ENCODE measurements at places on chromosomes 12 and 14. TPM values are rescaled to one million over a fixed set of nuclear protein-coding genes. Genes with fewer than 3 reads are reported as not detected.

DNA sequence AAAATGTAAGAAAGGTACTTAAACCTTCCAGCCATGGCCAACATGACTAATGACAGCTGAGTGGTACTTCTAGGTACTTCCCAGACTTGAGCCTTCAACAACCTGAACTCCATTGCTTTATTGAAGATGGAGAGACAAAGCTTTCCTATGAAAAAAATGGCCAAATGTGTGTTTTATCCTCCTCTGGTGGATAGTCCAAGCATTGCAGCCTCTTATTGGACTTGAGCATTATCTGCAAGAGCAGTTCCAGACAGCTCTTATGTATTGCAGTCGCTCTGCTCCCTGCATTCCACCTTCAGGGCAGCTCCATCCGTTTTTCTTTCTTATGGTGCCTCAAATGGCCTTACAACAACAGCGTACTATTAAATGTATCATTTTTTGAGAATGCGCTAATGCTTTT is 588.2 kb downstream of the NRXN3 start:
- no peaks in the 10 kb centered on the region for H3K36me3 ChIP-seq
- H3K4me1 ChIP-seq, result no peaks in the 10 kb centered on the region
- DNase-seq, result no peak
- no peaks in the 10 kb centered on the region for H3K27me3 ChIP-seq
- no peak overlapping the region for H3K27ac ChIP-seq

GRCh38 chr14:65169351-65169750 is 67.0 kb upstream of the MAX start:
- peaks cover 8% of the 10 kb centered on the region for H3K4me1 ChIP-seq
- no peak for DNase-seq
- H3K27me3 ChIP-seq, result no peaks in the 10 kb centered on the region
- peak overlapping the region; percentile 17 for H3K27ac ChIP-seq
- no peak overlapping the region for H3K4me3 ChIP-seq

Gene CD4
- 25.0 TPM for total RNA-seq

Gene PPP2R3C
- total RNA-seq, result 29.5 TPM

- H3K27ac ChIP-seq, result no peak overlapping the region
- H3K4me1 ChIP-seq, result no peaks in the 10 kb centered on the region
- no peaks in the 10 kb centered on the region for H3K36me3 ChIP-seq
- no peak for DNase-seq
- no peaks in the 10 kb centered on the region for H3K27me3 ChIP-seq
These were observed 2.9 kb upstream of the CLMN start for GRCh38 chr14:95322651-95323050.

Gene C12orf50
- total RNA-seq, result not detected

Gene HSPB8
- 172 TPM for total RNA-seq

All from thoracic aorta (tissue), 2 donors.